Dorsolateral prefrontal cortex (tissue), 122 donors: ENCODE measurements at places on chromosomes 1 and 21. TPM values are rescaled to one million over a fixed set of nuclear protein-coding genes. Genes with fewer than 3 reads are reported as not detected.

DNA sequence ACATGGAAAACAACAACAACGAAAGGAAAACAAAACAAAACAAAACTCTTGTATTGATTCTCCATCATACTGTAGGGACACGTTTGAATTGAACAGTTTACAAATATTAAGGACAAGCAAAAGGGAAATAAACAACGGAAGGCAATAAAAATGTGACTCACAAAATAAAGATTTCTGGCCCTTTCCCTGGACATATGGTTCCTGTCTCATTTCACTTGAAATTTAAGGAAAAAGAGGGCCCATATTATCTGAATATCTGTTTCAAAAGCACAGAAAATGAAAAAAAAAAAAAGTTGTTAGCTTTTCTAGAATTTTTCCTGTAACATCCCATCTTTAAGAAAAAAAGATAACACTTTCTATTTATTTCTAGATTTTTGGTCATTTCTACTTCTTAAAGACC is 3.6 kb upstream of the PKN2 start:
- DNase-seq: no peak

DNA sequence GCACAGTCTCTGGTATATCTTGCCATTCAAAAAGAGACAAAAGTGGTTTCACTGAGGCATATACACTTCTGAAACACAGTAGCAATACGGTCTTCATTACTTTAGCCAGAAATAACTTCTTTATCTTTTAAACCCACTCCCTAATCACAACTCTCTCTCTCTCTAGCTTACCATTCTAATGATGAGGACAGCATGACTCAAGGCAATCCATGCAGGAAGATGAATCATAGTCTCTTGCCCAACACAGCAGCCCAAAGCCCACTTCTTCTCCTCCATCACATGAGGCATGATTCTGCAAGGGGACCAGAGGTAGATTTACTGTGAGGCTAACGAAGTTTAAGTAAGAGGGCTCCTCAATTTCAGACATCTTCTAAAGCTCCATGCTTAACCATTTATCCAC is 285.0 kb upstream of the NR5A2 start:
- DNase-seq: no peak

DNA sequence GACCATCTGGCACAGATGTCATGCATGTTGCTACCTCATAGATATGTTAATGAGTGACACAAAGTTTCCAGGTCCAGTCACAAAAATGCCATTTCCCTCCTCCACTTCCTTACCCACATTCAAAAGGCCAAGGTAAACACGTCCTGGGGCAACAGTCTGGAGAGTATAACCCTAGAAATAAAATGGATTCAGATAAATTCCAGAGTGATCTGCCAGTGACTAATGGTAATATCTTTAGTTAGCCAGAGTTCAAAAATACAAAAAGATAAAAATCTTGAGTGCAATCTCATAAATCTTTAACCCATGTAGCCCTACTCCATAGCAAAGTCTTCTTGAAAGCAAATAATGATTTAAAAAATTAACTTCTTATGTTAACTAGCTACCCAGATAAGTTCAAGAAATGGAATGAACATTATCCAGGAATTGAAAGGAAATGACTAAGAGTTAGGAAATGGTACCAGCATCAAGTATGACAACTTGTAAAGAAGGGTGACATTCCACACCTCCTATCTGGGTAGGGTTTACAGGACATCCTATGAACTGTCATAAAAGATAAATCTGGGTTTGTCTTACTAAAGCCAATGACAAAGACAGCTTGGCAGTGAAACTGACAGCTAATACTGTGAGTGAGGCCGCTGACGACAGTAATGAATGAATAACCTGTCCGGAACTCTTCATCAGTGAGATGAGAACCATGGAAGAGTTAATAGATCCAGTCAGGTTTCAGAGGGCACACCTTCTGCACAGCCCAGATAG is 18.1 kb downstream of the RGS2 start:
- DNase-seq: no peak

GRCh38 chr1:212902054-212902453 is 44.0 kb downstream of the FLVCR1 start:
- DNase-seq: no peak

- DNase-seq: no peak
Observed at GRCh38 chr1:172154551-172154950, 265.9 kb upstream of the C1orf105 start.

DNA sequence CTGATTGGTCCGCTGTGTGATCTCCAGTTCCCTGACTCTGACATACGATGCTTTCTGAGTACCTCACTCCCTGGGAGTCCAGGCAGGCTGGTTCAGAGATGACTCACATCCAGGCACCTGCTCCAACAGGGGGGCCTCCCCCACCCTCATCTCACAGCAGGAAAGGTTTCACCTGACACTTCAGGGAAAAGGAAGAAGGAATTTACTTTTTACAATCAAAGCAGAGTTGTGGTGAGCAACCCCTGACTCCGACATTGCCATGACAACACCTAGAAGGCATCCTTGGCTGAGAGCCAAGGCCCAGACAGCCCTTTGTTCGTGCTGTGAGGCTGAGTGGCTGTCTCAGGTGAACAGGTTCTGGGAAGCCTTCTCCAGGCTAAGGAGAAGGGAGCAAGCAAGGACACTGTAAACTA is 164.6 kb upstream of the GJB5 start:
- no peak for DNase-seq

GRCh38 chr1:24362982-24363614 is 43.9 kb downstream of the GRHL3 start:
- DNase-seq: no peak

OR4F29 gene
- total RNA-seq: not detected

CELA3B gene
- total RNA-seq: not detected

GPR52 gene
- 12.2 TPM for total RNA-seq

VASH2 gene
- 6.4 TPM for total RNA-seq

ZNF670 gene
- 6.3 TPM for total RNA-seq
